ENCODE measurements at places on chromosomes 1 and 21. TPM values are rescaled to one million over a fixed set of nuclear protein-coding genes. Genes with fewer than 3 reads are reported as not detected.

- DNase-seq = no peak
- no peaks in the 10 kb centered on the region for H3K27me3 ChIP-seq
- no peaks in the 10 kb centered on the region for H3K4me1 ChIP-seq
- H3K36me3 ChIP-seq = no peaks in the 10 kb centered on the region
Measured at GRCh38 chr1:94514095-94514727, 27.3 kb downstream of the F3 start.

OSCP1 gene
- total RNA-seq = 6.8 TPM

RHD gene
- not detected for total RNA-seq

TBX15 gene
- total RNA-seq = not detected

PTPRF gene
- total RNA-seq = 104 TPM

DNA sequence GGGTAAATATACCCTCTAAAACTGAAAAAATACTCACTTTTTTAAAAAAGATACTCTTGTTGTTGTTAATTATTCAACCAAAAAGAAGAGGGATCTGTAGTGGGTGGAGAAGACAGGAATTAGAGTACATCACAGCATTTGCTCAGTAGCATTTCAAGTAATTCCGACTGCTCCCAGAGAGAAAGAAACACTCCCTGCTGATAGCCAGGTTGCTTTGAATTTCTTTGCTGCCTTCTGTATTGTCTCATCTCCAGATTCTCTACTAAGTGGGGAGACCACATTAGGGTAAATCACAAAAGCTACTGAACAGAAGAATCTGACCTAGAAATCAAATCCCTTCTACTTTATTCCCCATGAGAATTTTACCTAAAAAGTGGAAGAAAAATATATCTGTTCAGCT is 661.1 kb downstream of the BRINP3 start:
- no peaks in the 10 kb centered on the region for H3K4me1 ChIP-seq
- no peak overlapping the region for H3K4me3 ChIP-seq
- H3K36me3 ChIP-seq = no peaks in the 10 kb centered on the region
- no peaks in the 10 kb centered on the region for H3K27me3 ChIP-seq
- no peak overlapping the region for H3K27ac ChIP-seq

CCDC17 gene
- total RNA-seq = 3.1 TPM

- no peak for DNase-seq
- no peak overlapping the region for H3K27ac ChIP-seq
- H3K4me3 ChIP-seq = no peak overlapping the region
- H3K36me3 ChIP-seq = peaks cover 3% of the 10 kb centered on the region
Measured at GRCh38 chr1:16468558-16468957, 28.0 kb downstream of the NECAP2 start.

FCMR gene
- 4.2 TPM for total RNA-seq

DNA sequence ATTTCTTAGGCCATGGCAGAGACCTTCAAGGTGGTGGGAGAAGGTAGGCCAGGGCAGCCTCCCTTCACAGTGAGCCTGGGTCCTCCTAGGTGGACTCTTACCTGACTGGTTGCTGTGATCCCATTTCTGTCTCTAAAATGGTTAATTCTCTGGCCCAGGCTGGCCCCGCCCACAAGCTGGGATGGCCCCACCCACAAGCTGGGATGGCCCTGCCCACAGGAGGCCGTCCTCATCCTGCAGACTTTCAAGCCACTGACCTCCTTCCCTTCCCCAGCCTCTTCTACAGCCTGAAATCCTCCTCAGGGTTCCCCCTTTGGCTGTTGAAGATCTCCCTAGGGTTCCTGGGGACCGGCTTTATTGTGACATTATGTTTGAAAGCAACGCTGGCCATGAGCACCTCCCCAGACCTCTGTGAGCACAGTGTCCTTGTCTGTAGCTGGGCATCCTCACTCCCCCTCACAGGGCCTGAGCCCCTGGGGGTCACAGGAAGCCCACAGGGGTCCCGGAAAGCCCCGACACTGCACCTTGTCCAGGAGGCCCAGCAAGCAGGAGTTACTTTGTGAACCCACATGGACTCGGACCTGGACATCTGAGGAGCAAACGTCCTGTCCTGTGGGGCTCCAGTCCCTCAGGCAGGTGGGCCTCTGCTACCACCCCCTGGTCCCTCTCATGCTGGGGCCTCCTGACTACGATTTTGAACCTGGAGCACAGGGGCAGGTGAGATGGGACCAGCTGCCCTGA is 621.7 kb downstream of the MATN1 start:
- DNase-seq = no peak
- no peak overlapping the region for H3K4me3 ChIP-seq
- H3K36me3 ChIP-seq = no peaks in the 10 kb centered on the region
- no peaks in the 10 kb centered on the region for H3K27me3 ChIP-seq
- H3K27ac ChIP-seq = no peak overlapping the region

SLC45A1 gene
- 0.38 TPM for total RNA-seq

LCE2B gene
- total RNA-seq = not detected

- H3K27me3 ChIP-seq = no peaks in the 10 kb centered on the region
- H3K27ac ChIP-seq = no peak overlapping the region
Measured at GRCh38 chr1:92877081-92877711, 45.4 kb downstream of the RPL5 start.

DNA sequence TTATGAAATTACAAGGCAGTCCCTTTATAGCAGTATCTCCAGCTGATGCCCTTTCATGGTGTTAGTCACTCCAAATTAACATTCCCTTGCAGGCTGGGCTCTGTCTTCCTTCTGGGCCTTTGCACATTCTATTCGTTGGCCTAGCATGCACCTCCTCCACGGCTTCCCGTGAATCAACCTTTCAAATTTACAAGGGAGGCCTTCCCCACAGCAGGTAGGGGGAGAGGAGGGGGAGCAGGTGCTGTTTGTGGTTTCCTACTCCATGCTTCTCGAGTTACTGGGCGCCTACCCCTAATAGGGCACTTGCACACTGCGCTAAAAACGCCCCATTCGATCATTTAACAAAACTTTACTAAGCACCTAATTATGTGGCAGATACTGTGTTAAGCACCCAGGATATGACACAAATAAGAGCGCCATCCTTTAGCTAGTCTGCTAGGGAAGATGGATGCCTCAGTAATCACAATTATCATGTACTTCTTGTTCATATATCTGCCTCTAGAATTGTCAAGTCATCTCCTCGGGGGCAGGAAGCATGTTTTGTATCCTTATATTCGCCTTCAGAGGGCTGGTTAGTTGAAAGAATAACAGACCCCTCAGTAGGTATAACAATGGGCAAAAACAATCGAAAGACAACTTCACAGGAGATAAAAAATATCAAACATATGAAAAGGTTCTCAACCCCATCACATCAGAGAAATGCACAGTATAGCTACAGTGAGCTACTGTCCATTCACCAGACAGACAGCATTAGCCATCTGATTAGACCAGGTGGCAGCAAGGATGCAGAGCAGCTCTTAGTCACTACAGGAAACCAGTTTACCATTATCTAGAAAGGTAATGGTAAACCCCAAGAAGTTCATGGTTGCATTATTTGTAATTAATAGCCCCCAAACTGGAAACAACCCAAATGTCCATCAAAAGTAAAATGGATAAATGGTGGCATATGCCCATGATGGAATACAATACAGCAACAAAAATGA is 1.7 kb upstream of the ADAR start:
- H3K27me3 ChIP-seq = no peaks in the 10 kb centered on the region
- peak overlapping the region; percentile 99 for H3K27ac ChIP-seq
- no peak overlapping the region for H3K4me3 ChIP-seq
- no peaks in the 10 kb centered on the region for H3K36me3 ChIP-seq
- DNase-seq = no peak

- no peak overlapping the region for H3K4me3 ChIP-seq
- DNase-seq = no peak
- no peak overlapping the region for H3K27ac ChIP-seq
Measured at GRCh38 chr1:14778898-14779865, 180.7 kb downstream of the KAZN start.

- H3K27ac ChIP-seq = no peak overlapping the region
Measured at GRCh38 chr1:156927215-156928042, 7.0 kb downstream of the LRRC71 start.

INSRR gene
- not detected for total RNA-seq

FAM110D gene
- total RNA-seq = 5.1 TPM

GRCh38 chr1:109167001-109167506 is 46.7 kb upstream of the SARS1 start:
- H3K36me3 ChIP-seq = no peaks in the 10 kb centered on the region
- no peak overlapping the region for H3K4me3 ChIP-seq
- DNase-seq = no peak
- no peak overlapping the region for H3K27ac ChIP-seq

- no peaks in the 10 kb centered on the region for H3K27me3 ChIP-seq
- no peak overlapping the region for H3K27ac ChIP-seq
- no peaks in the 10 kb centered on the region for H3K4me1 ChIP-seq
- H3K4me3 ChIP-seq = no peak overlapping the region
- H3K36me3 ChIP-seq = no peaks in the 10 kb centered on the region
Measured at GRCh38 chr1:13865851-13866250, 165.9 kb downstream of the PRDM2 start.

GRCh38 chr1:108152782-108153222 is 47.3 kb downstream of the SLC25A24 start:
- H3K36me3 ChIP-seq = peaks cover 2% of the 10 kb centered on the region
- no peaks in the 10 kb centered on the region for H3K4me1 ChIP-seq
- H3K4me3 ChIP-seq = no peak overlapping the region
- no peak overlapping the region for H3K27ac ChIP-seq
- no peaks in the 10 kb centered on the region for H3K27me3 ChIP-seq
- no peak for DNase-seq

- H3K27me3 ChIP-seq = no peaks in the 10 kb centered on the region
- peak overlapping the region; percentile 75 for H3K27ac ChIP-seq
- H3K4me1 ChIP-seq = peaks cover 18% of the 10 kb centered on the region
- H3K4me3 ChIP-seq = no peak overlapping the region
- no peaks in the 10 kb centered on the region for H3K36me3 ChIP-seq
Measured at GRCh38 chr1:226634166-226634588, 85.6 kb downstream of the STUM start.

SLC9C2 gene
- total RNA-seq = not detected

Data from esophagus squamous epithelium (tissue), 5 donors.